ENCODE measurements at places on chromosomes 3 and 15.

- no peak for DNase-seq
These were observed 38.4 kb downstream of the PLCL2 start for GRCh38 chr3:16923112-16923511.

GRCh38 chr3:188941103-188941502 lies 230.7 kb upstream of the TPRG1 start:
- no peak for DNase-seq

- DNase-seq: peak; percentile 24
These were observed at the start of gene MAP6D1 for GRCh38 chr3:183825456-183826161. Gene MAP6D1 (minus strand): TSS chr3:183825577. CDS start chr3:183825547, 30 bp downstream.

- no peak for DNase-seq
These were observed 1.9 kb upstream of the MEX3B start for GRCh38 chr15:82047453-82048400.

DNA sequence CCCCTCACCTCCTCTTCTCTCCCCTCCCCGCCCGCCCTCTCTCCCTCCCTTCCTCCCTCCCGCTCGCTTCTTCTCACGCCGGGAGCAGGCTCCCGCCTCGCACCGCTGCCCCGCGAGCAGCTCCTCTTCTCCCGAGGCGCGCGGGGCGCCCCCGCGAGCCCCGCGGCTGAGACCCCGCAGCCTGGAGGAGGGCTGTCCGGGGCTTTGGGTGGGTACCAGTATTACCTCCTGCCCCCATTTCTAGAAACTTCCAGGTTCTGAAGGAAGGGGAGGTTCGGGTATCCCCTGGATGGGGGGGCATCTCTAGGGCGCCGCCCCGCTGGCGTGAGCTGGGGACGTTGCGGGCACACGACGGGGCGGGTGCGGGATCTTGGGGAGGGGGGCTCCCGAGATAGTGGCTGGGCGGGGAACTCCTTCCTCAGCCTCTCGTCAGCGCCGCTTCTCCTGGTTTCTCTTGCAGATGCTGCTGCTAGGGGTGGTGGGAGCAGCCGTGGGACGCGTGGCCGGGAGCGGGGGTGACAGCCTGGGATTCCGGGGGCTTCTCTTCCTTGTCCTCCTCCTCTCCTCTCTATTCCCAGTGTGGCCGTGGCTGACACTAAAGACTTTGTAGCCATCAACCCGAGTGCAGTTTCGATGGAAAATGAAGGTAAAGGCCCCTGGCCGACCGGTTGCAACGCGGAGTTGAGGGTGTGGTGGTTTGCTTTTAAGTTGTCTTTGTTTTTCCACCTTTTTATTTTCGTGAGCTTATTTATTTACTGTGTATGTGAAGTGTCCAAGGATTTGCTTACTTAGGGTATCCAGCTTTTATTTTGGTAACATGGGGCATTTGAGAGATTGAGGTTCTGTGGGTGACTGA lies 474 bp downstream of the ATP2C1 start:
- peak; percentile 73 for DNase-seq

DNA sequence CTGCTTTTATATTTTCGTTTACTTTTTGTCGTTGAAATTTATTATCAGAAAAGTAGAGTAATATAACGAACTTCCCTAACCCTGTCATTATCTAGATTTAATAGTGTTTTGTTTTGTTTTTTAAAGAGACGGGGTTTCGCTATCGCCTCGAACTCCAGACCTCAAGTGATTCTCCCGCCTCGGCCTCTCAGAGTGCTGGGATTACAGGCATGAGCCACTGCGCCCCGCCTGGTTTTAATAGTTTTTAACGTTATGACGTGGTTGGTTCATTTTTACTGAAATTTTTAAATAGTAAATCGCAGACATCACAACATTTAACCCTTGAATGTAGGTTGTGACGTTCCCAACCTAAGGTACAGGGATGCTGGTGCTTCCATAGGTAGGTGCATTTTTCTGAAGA lies 1.0 kb downstream of the NGRN start:
- peak; percentile 5 for DNase-seq

DNA sequence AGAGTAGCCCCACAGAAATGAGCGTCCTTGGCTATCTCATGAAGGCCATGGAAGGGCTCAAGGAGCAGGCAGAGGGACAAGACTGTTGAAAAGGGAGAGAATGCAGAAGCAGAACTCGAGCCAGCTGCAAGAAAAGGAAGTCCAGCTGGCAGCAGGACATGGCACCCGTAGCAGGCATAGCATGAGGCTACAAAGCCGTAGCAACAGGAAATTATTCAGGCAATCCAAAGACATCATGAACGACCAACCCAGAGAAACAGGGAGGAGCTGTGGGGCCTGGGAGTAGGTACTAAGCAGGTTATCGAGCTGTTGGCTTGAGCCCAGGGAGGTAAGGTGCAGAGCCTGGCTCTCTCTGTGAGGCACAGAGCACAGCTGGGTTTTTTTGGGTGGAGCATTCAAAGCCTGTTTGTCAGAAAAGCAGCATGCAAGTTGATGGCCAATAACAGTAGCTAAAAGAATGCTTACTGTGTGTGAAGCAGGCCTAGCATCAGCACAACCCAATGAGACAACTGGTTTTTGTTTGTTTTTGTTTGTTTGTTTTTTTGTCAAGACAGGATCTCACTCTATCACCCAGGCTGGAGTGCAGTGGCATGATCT lies 144.0 kb upstream of the SMAD3 start:
- no peak for DNase-seq

Data from CD8-positive, alpha-beta memory T cell (primary cell).